8988T (cell line): ENCODE measurements at places on chromosomes 12 and 14.

DNA sequence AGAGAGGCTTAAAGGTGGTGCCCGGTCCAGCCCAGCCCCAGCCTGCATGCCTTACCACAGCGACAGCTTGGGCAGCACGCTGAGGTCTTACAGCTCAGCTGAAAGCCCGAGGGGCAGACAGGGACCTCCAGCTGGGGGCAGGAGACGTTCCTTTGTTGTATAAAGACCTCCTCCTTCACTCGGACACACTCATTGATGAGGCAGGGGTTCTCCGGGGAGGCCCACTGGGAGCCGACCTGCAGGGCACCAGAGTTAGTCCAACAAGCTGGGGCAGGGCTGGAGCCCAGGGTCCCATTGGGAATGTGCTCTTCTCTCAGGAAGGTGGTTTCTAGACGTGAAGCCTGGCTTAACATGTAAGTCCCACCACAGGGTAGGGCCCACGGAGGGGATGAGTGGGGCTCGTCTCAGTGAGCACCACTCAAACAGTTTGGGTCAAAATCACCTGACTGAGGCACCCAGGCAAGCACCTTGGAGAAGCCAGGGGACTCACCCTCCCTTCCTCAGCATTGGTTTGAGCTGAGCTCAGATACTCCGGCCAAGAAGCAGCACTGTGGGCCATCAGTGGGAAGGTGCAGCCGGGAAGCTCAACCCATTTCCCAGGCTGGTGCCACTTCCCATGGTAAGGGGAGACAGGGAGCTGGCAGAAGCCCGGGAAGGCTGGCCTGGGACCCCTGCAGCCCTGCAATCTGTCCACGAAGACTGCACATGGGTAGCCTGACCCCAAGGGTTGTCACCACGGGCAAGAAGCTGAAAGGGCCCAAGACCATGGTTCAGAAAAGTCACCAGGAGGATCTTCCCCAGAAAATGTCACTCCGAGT, 24.3 kb upstream of the ANO2 start:
- DNase-seq, result no peak

DNA sequence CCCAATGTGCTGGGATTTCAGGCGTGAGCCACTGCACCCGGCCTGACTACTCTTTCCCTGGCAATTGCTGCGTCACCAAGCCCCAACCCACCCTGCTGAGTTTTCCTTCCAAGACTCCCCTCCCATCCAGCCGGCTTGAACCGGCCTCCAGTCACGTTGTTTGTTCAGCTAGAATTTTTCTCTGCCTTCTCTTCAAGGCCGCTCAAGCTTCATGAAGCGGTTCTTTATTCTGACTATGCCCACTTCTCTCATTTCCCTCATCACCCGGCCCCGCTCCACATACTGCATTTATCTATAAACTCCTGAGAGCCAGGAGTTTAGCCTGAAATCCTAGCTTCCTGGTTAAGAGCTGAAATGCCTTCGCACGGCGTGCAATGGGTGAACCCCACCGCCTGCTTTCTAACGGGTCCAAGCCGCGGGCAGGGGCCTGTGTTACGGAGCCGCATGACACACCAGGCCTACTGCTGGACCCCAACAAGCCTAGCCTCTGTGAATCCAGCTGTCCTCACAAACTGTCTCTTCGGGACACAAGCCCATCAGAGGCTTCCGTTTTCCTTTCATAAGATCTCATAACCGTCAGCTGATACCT, 999 bp upstream of the DCAF4 start:
- DNase-seq, result no peak

DNA sequence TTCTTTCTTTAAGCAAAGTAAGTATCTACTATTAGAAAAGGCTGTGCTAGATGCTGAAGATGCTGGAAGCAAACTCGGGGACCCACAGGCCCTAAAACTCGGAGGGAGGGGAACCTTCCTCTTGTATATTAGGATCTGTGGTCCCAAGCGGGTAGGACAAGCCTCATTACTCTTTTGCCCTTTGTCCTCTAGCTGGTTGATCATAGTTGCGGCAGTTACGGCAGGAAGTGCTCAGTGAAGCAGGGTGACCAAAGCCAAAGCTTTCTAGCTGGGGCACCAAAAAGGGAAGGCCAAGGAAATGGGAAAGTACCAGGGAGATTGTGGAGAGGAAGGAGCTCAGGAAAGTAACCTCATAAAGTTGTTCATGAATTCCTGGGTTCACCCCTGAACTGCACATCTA, 76.3 kb downstream of the SCFD1 start:
- no peak for DNase-seq

DNA sequence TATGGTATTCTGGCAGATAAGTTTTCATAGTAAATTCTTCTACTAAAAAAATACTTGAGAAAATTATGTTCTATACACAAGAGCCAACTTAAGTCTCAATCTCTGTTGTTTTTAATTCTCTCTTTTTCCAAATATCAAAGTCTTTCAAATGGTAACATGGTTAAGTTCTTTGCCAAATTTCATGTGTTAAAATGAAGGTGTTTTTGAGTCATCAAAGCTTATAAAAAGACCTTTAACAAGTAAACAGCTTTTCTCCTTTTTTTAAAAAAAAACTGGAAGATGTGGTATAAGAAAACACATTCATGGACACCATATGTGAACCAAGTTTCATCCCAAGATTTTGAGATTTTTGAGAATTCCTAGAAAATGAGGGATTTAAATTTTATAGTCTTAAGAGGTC, 111.3 kb downstream of the FOXG1 start:
- no peak for DNase-seq

DNA sequence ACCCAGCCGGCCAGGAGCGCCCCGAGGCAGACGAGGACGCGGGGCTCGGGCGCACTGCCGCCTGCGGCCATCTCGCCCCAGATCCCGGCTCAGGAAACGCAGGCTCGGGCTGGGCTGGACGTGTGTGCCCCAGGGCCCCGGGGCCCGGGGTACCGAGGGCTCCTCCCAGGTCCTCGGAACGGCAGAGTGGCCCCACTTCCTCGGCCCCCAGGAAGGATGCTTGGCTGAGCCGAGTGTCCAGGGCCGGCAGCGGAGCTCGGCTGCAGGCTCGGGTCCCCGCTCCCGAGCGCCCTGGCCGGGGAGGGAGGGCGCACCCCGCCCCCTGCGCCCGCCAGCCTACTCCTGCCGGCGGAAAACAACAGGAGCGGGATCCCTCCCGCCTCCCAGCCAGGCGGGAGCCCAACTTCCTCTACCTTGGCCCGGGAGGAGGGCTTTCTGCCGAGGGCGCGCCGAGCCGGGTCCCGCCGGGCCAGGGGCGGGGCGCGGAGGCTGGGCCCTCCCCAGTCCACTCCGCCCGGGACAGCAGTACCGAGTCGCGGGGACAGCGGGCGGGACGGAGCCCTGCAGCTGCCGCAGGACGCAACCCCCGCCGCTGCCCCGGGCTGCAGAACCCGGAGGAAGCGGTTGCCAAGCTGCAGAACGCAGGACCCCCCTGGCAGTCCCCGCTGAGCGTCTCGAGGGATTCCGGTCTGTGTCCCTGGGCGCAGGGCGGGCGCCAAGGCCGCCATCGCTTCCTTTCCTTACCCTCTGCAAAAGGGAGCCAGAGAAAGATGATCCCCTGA, at the start of gene VSIG10:
VSIG10 (minus strand) TSS at position 411 of the 782 bp plus-strand sequence; CDS start at position 71, 340 bp downstream.
- DNase-seq, result peak; percentile 80

DNA sequence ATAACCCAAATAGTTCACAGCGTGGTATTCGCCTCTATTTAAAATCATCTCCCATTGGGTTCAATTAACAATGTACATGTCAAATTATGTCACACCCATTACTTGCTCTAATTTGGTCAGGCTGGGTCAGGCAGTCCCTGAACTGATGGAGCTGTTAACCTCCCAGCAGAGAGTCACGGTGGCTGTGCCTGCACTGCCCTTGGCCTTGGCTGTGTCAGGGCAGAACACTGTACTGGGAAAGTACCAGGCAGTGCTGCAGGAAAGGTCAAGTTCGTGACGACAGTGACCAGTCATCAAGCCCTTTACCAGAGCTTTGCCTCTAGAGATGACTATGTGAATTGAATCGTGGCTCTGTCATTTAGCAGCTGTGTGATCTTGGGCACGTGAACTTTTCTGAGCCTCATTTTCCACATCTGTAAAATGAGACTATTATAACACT, 100.0 kb downstream of the ARF6 start:
- no peak for DNase-seq
